ENCODE measurements at places on chromosomes 12 and 14.

DNA sequence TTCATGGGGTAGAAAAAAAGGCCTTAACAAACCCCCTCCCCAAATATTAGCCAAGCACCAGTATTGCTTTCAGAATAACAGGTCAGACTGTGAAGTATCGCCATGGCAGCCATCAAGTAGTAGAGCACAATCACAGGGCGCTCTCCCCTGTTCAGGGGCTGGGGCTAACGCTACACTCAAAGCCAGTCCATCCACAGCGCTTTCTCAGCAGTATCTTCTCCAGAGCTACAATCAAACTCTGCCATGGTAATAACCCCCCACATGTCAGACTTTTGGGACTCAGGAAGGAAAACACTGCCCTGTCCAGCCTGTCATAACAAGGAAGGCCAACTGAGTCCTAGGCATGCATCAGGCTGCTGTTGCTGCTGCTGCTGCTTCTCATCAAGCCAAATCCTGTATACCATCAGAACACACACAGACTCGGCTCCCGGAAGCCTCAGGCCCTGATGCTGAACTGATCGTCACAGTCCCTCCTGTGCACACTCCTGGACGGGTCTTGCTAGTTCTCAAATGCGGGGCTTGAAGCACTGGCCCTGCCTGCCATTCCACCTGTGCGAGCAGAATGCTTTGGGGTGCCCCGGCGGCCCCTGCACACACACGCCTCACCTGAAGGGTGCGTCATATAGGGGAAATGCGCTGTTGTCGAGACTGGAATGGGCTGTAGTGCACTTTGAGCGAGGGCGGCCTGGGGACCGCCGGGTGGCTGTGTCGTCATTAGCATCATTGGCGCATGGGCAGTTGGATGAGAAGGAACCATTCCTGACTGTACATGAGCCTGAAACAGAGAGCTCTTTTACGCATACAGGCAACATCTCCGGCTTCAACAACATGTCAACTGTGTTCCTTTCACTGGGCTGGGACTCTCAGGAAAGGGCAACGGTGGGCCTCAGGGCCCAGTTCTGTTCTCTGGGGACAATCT lies 47.6 kb downstream of the SH2B3 start:
- DNase-seq, result no peak

- no peak for DNase-seq
Measured at GRCh38 chr12:117333331-117333881, 28.0 kb downstream of the NOS1 start.

DNA sequence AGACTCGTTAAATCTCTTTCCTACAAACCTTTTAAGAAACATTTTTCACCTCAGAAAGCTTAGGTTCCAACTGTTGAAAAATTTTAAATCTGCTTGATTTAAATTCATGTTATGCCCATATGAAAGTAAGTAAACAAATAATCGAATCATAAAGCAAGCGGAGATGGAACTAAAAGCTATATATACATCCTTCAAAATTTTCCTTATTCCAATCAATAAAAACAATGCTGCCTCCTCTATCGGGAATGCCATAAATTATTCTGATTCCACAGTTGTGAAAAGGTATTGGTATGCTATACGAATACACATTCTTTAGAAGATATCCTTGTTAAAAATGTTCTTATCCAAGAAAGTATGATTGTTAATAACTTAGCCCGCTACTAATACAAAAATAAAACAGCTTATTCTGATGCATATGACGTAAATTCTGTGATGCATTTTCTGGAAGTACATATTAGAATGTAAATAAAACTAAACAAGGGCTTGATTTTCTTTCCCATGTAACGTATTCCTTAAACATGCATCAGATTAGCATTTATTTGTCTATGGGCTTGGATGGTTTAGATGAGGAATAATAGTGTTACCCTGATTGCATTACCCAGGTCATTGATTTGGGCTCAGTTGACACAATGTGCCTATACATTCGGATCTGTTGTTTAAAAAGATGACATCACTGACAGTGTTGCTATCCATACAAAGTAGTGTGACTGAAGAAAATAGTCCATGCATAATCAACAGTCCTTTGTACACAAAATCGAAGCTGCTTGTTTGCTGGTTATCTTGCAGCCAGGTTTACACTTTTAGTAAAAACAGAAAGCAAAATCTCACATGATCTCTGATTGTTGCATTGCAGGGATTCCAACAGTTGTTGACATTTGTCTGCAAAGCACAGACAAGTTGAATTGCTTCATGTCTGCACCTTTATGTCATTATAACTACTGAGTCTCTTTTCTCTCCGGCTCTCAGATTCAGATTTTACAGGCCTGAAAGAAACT lies 656 bp upstream of the DTD2 start:
- peak; percentile 90 for DNase-seq

GRCh38 chr14:56862836-56863235 lies 52.6 kb upstream of the OTX2 start:
- no peak for DNase-seq

GRCh38 chr12:128932521-128932920 lies 79.2 kb downstream of the GLT1D1 start:
- DNase-seq, result no peak

GRCh38 chr14:89320381-89321000 lies 96.5 kb downstream of the FOXN3 start:
- no peak for DNase-seq

GRCh38 chr14:68148276-68148675 lies 328.7 kb downstream of the RAD51B start:
- DNase-seq, result no peak

DNA sequence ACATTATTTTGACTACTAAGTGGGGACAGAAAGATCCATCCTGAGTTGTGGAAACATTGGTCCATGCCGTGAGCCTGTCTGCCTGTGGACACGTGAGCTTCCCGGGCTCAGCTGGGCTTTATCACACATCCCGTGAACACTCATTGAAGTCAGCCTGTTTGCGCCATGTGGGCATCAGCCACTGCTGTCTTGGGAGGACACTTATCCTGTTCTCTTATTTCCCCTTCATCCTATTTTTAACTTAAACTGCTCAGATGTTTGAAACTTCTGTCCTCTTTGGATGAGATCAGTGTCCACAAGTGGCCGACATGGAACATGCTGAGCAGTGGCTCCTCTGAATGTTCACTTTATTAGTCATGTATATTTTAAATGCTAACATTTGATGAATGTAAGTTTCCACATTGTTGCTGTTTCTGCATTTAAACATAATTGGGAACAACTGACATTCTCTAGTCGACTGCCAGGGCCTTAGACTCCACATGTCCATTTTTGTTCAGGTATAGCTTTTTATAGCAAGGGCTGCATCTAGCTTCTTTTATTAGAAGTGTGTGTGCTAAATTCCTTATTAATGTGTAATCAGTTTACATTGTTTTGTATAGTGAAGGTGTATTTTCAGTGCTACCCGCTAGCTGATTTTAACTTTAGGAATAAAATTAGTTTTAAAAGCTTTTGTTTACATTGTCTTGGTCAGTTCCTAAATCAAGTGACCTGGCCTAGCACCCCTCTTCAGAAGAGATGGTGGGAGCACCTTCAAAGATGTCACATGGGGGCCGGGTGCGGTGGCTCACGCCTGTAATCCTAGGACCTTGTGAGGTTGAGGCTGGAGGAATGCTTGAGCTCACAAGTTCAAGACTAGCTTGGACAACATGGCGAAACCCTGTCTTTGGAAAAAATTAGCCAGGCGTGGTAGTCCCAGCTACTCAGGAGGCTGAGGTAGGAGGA lies 24.0 kb downstream of the RNF34 start:
- DNase-seq, result no peak

DNA sequence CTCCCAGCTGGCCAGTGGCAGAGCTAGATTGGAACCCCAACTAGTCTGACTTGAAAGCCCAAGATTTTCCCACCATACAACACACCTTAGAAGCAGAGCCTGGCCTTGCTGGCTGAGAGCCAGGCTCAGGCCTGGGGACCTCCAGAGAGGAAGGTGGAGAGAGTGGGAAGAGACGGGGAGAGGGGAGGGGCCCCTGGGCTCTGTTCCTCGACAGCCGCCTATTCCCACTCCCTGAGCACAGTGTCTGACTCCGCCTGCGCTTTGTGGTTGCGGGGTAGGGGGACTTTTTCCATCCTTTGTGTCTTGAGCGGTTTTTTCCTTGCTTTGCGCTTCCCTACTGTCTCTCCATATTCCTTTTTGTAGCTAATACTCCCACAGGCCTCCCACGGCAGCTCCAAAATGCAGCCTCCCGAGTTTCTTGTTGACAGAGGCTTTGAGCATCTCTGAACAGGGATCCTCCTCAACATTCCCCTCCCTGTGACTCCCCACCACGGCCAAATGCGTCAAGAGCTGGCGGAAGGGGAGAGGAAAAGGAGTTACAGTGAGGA lies 4.0 kb upstream of the KCNH3 start:
- no peak for DNase-seq

- DNase-seq, result no peak
Measured at GRCh38 chr14:55127460-55127951, 1.5 kb upstream of the LGALS3 start.

GRCh38 chr14:98984719-98985041 lies 287.3 kb downstream of the BCL11B start:
- DNase-seq, result no peak

GRCh38 chr12:108856170-108856427 lies 1.3 kb downstream of the SSH1 start:
- DNase-seq, result no peak

DNA sequence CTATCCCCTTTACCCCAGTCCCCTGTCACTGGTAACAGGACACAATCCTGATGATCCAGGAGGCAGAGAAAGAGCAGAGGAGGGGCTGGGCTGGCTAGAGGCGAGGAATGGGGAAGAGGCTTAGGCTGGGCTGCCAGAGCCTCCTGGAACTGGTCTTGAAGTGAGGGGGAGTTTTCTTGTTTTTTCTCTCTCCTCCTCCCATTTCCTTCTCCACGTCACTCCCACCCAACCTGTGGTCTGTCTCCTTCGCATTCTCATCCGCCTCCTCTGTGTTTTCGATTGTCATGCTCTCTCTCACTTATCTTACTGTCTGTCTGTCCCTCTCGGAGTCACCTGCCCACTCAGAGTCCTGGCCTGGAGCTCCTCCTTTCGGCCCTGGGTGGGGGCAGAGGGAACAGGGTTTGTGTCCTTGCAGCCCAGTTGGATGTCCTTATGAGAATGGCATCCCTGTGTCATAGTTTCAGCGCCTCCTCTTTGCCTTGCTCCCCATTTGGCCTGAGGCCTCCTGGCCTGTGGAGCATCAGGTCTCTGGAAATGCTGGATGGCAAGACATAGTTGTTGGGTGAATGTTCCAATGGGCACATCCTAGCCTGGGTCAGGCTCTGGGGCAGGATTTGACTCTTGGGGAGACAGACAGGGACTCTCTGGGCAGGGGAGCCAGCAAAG lies 3.4 kb upstream of the KRT80 start:
- DNase-seq, result no peak

- no peak for DNase-seq
Measured at GRCh38 chr12:130973109-130973508, 19.4 kb downstream of the ADGRD1 start.

- DNase-seq, result no peak
Measured at GRCh38 chr12:38158428-38159091, 158.0 kb upstream of the ALG10B start.
